ENCODE measurements at places on chromosomes 16 and 17.

DNA sequence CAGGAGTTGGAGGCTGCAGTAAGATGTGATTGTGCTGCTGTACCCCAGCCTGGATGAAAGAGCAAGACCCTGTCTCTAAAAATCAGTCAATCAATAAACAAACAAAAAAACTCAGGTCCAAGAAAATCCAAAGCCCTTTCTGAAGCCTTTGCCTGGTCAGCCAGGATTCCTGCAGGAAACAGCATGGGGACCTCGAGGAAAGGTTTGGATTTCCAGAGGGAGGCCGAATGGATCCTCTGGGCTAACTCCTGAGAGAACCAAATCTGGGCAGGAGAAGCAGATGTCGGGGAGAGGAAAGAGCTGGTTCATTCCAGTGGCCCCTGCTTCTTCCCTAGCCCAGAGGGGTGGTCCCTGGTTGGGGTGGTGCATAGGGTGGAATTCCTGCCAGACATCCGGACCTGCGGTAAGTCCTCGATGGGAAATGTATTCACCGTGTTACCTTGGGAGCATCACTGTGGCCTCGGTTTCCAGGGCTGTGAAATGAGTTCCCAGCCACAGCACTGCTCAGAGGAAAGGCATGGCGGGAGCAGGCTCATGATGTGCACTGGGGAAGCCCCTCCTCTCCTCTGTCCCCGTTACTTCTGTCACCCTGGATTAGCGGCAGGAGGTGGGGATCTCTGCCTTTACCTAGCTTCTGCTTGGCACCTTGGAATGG lies 75.1 kb downstream of the CYLD start:
- no peak for DNase-seq

- DNase-seq, result no peak
These were observed 25.1 kb downstream of the SLC7A5 start for GRCh38 chr16:87844120-87844733.

GRCh38 chr16:57876210-57876609 lies 73.9 kb upstream of the KIFC3 start:
- DNase-seq, result no peak

- no peak for DNase-seq
These were observed 1.2 kb upstream of the MPP3 start for GRCh38 chr17:43834106-43834505.

DNA sequence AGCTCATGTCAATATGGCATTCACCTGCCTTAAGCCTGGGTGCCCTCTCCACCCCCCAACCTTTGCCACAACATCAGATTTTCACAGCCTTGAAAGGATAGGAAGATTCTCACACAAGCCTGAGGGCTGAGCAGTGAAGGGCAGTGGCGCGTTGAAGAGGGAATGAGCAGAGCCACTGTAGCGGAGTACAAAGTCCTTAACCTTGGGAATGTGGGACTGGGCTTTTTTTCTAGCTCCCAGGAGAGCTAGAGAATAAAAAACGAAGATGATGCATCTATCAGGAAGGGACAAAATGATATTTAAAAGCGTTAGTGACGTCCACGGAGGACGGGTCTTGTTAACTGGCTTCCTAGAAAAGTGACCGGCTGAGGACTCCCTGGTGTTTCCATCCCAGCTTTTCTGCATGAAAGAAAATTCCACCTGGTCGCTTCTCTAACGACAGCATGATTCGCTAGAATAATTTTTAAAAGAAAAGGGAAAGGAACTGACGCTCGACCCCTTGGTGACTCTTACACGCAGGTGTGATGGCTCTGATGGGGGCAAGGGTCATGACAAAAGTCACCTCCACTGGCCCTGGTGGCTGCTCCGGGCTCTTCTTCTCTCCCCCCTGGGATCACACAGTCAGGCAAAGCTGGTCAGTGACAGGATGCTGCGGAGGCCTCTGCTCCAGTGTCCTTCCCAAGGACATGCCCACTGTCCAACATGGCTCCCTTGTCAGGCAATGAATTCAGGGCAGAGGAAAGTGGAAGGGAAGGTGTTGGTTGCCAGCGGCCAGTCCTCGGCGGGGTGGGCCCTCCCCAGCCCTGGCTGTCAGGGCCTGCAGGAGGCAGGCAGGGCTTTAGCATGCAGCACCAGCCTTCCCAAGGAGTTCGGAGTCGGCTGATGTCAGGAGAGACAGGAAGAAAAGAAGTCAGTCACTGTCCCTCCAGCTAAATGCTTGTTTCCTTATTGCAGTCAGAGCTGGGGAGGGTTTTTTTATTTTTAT lies 58.4 kb upstream of the IRX3 start:
- no peak for DNase-seq

Measured in stimulated activated CD4-positive, alpha-beta T cell treated with anti-CD3 and anti-CD28 coated beads, Interleukin-2, amount 100 ng/mL, for 4 hours (primary cell).